NCI-H1417 treated with DMSO at 0.1 percent for 48 hours (cell line): ENCODE measurements at places on chromosomes 12 and 14.

DNA sequence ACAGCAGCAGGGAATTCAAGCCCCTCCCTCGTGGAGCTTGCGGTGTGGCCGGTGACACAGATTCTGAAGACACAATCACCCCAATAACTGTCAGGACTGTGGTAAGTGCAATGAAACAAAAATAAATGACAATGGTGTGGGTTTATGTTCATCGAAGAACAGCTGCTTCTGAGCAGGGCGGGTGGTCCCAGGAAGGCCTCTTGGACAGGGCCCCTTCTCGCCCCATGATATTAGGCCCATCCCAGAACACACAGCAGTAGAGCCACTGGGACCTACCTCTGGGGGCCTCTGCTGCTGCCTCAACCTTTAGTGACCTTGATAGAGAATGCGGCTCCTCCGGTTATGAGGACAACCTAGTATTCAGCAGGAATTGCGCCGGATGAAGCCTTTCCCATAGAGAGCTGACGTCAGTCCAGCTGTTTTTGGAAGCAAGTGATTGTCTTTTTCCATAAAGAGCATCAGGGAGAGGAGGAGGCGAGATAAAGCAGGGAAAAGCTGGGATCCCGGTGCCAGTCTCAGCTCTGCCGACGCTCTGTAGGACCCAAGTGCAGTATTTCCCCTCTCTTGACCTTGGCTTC, 84.1 kb upstream of the BCL11B start:
- no peak for DNase-seq

DNA sequence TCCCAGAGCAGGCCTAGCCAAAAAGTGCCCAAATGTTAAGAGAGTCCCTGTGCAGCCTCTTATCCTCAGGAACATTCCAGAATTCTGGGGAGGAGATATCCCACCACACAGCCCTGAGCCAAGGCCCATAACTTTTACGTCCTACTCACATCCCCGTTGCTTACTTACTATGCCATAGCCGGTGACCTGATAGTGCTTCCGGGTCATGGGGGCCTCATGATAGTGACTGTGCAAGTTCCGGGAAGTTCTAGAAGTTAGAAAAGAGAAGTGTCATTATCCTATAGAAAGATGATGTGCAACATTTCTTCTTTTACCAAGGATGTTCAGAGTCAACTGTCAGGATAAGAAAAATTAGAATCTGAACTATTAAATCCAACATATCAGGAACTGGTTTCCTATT, 15.6 kb upstream of the NGB start:
- DNase-seq: no peak

DNA sequence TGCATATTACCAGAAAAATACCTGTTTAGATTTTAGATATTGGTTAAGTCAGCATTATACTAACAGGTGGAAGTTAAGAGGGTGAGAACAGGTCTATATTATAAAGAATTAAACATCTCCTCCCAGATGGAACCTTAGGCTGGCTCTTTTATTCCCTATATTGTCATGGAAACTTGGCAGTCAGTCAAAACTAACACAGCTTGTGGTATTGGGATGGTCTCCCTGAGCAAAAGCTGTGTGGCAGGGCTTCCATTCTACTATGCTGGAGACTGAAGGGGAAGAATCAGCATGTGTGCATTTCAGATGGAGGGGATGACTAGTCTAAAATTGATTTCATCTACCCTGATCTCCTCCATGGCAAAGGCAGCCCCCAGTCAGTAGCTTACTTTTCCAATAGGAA, 66.7 kb downstream of the SMOC1 start:
- no peak for DNase-seq

GRCh38 chr12:87413784-87414183, 615.4 kb downstream of the C12orf50 start:
- no peak for DNase-seq

DNA sequence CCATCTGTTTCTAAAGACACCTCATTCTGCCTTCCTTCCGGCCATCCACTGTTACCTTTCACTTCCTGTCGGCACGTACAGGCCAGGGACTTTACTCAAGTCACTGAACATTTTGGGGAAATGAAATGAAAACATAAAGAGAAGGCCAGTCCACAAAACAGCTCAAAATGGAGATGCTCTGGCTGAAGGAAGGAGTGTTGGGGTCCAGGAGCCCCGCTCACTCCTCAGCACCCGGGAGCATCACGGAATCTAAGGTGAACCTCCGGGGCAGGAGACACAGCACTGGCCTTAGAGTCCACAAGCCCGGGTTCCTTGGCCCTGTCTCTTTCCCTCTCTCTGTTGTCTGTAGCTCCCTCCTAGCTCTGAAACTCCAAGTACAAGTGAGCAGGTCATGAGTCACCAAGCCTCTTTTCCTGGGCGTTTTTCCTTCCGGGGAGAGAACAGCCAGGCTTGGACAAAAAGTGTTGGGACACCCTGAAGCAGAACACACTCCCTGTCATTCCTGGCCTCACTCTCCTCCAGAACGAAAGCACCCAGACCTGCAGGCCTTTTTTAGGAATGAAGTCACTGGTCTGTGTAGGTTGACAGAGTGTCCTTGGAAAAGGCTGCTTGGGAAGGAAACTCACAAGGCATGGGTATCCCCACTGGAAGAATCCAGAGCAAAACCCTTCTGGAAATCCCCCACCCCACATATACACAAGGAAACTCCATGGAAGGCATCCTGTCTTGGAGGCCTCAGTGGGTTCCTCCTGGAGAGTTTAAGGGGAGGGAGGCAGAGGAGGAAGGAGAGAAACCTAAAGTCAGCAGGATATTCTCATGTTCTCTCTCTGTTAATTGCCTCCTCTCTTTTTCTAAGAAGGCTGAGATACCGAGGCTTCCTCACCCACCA, 245.3 kb downstream of the ZFP36L1 start:
- DNase-seq: no peak

- DNase-seq: no peak
Observed at GRCh38 chr14:64786296-64787149, 82.3 kb downstream of the PLEKHG3 start.

DNA sequence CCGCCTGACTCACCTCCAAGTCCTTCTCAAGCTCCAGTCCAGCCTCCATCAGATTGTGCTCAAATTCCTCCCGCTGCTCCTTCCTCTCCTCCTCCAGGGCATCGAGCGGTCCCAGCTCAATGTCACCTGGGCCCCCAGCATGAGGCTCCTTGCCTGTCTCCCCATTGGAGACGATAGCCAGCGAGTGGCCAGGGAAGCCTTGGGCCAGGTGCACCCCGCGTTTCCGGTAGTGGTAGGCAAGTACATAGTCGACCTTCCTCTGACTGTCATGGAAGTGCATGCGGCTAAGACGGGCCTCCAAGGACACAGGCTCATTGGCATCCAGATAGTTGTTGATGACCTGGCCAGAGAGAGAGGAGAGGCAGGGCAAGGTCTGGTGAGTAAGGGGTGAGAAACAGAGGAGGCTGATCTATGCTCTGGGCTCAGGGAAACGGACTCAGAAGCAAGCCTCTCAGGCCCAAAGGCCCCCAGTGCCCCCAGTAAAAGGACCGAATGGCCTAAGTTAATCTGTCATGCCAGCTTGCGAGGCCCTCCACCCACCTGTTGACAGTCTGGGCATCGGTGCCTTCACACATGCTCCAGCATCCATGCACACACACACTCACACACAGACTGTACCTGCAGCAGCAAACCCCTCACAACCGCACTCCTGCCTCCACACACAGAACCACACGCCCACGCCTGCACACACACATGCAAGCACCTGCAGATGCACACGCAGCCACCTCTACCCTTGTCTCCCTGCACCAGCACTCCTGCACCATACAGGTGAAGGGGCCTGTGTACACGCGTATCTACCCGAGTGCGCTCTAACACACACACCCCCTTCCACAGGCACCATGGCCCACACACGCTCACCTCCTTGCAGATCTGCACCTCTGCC, 23.8 kb downstream of the ANO2 start:
- no peak for DNase-seq

GRCh38 chr12:54997929-54998522, 13.5 kb upstream of the TESPA1 start:
- DNase-seq: no peak

GRCh38 chr14:88026890-88027289, 22.0 kb downstream of the GPR65 start:
- no peak for DNase-seq

- DNase-seq: no peak
Observed at GRCh38 chr12:48813465-48814261, 4.6 kb upstream of the CACNB3 start.

GRCh38 chr14:52891800-52892199, 59.0 kb downstream of the FERMT2 start:
- DNase-seq: no peak

DNA sequence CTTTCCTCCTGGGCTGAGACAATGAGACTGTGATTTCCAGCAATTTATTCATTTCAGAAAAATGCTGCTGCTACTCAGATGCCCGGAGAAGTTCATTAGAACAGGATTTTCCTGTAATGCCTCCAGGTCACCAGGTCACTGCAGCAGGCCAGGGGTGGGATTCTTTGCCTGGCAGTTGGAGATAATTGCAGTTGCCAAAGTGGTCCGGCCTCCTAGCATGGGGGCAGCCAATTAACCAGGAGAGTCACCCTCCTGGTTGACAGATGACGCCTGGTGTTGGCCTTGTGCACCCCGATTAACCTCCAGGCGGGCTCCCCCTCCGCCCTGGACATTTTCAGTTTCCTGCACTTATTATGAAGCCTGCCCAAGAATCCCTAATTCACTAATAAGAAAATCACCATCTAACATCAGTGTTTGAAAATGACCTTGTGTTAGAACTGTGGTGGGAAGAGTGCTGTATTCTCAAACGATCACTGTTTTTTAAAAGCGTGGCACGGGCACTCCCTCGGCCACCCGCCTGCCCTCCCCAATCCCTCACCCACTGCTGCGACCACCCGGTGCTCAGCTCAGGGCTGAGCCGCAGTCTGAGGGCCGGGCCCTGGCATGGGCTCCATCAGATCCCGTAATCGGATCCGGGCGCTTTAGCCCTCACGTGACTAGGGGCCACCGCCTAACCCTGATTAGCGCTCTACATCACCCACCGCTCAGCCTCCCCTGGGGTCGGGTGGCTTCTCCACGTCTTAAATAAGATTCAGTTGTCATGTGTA, 12.9 kb downstream of the RIMBP2 start:
- no peak for DNase-seq

DNA sequence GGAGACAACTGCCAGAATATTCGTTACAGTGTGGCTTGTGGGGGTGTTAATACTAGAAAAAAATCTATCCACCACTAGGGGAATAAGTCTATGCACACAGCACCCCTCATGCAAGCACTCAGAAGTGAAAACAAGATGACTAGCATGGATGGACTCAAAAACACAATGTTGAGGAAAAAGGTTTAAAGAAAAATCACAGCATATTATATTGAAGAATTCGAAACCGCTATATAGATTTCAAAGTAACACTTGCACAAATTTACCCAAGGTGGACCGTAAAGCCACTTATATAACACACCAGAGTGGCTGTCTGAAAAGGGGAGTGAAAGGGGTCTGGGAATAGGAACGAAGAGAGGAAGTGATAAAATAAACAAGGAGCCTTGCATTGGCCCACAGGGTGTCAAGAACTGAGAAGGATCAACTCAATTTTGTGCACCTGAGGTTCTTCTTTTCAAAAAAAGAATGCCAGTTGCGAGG, 544 bp downstream of the ABCD4 start:
- no peak for DNase-seq

DNA sequence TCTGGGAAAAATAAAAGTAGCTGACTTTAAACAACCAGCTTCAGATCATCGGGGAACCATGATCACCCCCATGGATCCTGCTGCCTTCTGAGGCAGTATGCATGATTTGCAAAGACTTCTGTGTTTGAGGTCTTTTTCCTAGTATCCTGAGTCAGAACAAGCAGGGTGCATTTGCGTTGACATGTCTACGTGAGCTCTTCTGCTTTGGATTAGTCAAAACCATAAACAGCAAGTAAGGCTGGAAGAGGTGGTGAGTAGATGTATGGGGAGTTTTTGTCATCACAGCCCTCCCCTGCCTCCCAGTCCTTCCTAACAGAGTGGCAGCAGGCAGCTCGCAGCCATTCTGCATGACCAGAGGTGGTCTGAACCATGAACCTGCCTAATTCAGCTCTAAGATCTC, 24.1 kb downstream of the PLEKHG7 start:
- no peak for DNase-seq

GRCh38 chr12:51395283-51396230, 4.4 kb upstream of the GALNT6 start:
- DNase-seq: no peak

DNA sequence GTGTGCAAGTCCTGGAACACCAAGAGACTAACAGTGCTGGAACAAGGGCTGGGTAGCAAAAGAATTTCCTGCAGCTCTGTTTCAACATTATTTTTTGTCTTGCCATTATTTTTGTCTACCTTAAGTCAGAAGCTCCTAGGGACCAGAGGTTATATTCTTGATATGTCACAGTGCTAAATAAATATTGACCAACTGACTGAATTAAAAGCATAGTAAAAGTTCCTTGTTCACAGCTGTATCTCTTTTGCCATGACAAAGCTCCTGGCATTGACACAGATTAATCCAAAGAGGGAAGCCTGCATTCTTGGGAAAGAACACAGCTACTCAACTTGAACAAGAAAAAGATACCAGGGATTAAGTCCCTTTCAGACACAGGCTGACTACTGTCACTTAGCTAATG, 136.5 kb downstream of the SPTSSA start:
- no peak for DNase-seq

DNA sequence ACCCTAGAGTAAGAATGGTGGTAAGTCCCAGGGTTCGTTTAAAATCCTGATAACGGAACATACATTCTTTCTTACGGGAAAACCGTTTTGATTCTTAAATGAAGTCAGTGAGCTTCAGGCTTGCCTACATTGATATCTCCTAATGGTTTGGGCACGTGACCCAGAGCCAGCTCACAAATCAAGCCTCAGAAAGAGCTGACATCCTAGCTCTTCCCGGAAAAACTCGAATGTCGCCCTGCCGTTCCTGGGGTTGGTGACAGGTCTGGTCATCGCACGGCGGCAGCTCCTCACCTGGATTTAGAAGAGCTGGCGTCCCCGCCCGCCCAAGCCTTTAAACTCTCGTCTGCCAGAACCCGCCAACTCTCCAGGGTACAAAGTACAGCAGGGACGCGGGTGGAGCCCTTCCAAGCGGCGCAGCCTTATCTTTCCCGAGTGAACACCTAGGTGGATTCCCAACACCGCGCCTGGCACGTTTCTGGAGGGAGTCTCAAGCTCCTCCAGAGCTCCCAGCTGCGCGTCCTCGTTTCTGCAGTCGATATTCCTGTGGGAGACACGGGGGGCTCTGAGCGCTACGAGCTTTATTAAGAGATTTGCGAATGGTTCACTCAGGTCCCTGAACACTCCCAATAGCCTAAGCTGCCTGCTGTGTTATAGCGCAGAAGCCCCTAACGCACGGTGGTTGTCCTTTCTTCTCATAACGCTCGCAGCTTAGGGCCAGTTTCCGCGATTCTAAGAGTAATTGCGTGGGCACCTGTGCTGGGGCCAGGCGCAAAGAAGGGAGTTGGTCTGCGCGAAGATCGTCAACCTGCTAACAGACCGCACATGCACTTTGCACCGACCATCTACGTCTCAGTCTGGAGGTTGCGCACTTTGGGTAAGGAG, at the start of gene SSTR1:
SSTR1 (plus strand) TSS at position 169 of the 882 bp plus-strand sequence. CDS start 1,486 bp downstream, outside the sequence.
- no peak for DNase-seq

- no peak for DNase-seq
Observed at GRCh38 chr12:90515199-90516175, 439.5 kb downstream of the CCER1 start.

- no peak for DNase-seq
Observed at GRCh38 chr14:96761066-96761465, 36.1 kb upstream of the VRK1 start.
